ENCODE measurements at places on chromosomes 5 and 9. TPM values are rescaled to one million over a fixed set of nuclear protein-coding genes. Genes with fewer than 3 reads are reported as not detected.

Gene FOXD4L6
- total RNA-seq, result not detected

Gene MSMP
- 0.48 TPM for total RNA-seq

Gene RASEF
- total RNA-seq, result 9.2 TPM

Gene INSL4
- total RNA-seq, result 17.0 TPM

Gene CNTLN
- total RNA-seq, result 4.5 TPM

Gene GABRA6
- not detected for total RNA-seq

Gene MORN5
- total RNA-seq, result not detected

Gene NXNL2
- total RNA-seq, result 0.31 TPM

Gene LCN9
- total RNA-seq, result not detected

Gene SLC45A2
- total RNA-seq, result 0.05 TPM

Gene SMIM15
- 67.4 TPM for total RNA-seq

Gene SHOC1
- total RNA-seq, result not detected

Gene EMB
- total RNA-seq, result 4.6 TPM

Gene PTGER4
- 1.5 TPM for total RNA-seq

Gene MYMK
- total RNA-seq, result not detected

Gene TPPP
- 6.4 TPM for total RNA-seq

Gene PCSK5
- 0.96 TPM for total RNA-seq

Gene EQTN
- not detected for total RNA-seq

Gene IGIP
- 0.91 TPM for total RNA-seq

Gene MEF2C
- total RNA-seq, result 0.05 TPM

Gene ACER2
- total RNA-seq, result 3.2 TPM

Gene CDH12
- not detected for total RNA-seq

Gene ANKRD33B
- total RNA-seq, result 10.8 TPM

Gene NRARP
- total RNA-seq, result 4.1 TPM

Gene MARCOL
- total RNA-seq, result not detected

Gene SLC26A2
- 39.4 TPM for total RNA-seq

Gene HMHB1
- total RNA-seq, result not detected

Gene FOXD4
- total RNA-seq, result 0.82 TPM

Gene PCDHGC4
- 0.05 TPM for total RNA-seq

Gene SET
- 607 TPM for total RNA-seq

Gene C6
- total RNA-seq, result not detected

Measured in A549 treated with CORT108297 at 1 μM for 4 hours (cell line).